Kidney glomerular epithelial cell (primary cell): ENCODE measurements at places on chromosomes 6 and 20.

- no peak for DNase-seq
Measured at GRCh38 chr20:23161968-23162696, 76.0 kb upstream of the CD93 start.

DNA sequence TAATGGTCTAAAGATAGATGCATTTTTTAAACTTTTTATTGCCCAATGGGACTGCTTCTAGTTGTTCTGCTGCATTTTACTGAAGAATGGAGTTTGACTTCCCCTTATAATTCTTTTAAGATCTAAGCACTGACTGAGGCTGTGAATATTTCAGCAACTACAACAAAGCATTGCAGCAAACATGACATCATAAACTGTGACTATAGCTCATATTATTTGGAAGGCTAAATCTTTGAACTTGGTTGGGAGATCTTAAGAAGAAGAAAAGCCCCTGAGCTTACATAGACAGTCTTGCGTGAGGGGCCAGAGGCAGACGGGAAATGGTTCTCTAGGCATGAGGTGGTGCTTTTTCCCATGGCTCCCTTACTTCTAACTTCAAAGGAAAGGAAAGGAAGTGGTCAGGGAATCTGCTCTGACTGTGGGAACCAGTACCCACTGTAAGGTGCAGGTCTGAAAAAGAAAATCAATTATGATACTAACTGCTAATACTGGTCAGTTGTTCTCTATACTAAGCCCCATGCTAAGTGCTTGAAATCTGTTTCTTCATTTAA lies 14.8 kb downstream of the HEY2 start:
- DNase-seq, result no peak

GRCh38 chr20:9122571-9122970 lies 53.7 kb downstream of the PLCB4 start:
- DNase-seq, result no peak

GRCh38 chr6:35751594-35751993 lies 14.8 kb downstream of the ARMC12 start:
- DNase-seq, result no peak

DNA sequence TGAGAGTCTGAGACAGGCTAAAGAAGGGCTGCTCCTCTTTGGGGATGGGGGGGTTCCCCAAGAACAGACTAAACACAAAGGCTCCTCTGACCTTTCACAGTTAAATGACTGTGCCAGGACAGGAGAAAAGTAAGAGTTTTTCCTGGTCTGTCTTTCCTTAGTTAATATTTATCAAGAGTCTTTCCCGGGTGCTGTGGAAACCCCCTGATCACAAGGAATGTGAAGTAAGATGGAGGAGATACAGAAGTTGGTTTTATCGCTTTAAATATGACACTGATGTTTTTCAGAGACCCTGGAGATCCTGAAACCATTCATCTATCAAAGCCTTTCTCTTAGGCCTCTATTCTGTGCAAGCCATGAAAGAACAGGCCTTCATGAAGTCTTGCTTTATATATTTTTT lies 105.8 kb downstream of the RNF144B start:
- peak; percentile 94 for DNase-seq

GRCh38 chr6:37587866-37588734 lies 88.4 kb upstream of the CCDC167 start:
- no peak for DNase-seq

GRCh38 chr20:44089987-44090674 lies 96.9 kb downstream of the JPH2 start:
- no peak for DNase-seq

DNA sequence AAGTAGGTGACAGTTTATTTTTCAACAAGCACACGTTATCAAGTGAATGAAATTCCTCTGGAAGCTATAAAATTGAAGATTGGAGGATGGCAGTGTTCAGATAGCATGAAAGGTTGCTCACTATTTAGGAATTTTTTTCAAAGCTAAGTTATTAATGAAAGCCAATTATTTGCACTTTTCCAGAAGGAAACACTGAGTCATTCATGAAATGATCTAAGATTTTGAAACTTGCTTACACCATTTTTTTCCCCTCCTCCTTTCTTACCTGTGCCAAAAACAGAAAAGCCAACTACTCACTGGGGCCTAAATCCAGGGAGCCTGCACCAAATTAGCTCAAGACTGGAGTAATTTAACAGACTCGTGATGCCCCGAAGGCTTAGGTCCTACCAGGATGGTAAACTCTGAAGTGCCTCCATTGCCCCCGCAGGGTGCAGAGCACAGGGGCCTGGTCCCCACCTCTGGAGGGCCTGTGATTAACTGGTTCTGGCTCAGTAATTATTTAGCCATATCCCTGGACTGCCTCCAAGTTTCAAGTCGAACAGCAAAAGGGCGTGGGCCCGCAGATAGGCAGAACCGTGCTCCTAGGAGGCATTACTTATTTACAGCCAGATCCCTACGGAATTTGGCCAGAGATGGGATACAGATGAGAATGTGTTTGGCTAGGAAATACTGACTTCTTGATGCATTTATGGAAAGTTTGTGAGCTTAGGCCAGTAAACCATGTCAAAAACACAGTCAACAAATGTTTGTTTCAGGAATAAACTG lies 28.0 kb upstream of the ZNF217 start:
- peak; percentile 97 for DNase-seq

DNA sequence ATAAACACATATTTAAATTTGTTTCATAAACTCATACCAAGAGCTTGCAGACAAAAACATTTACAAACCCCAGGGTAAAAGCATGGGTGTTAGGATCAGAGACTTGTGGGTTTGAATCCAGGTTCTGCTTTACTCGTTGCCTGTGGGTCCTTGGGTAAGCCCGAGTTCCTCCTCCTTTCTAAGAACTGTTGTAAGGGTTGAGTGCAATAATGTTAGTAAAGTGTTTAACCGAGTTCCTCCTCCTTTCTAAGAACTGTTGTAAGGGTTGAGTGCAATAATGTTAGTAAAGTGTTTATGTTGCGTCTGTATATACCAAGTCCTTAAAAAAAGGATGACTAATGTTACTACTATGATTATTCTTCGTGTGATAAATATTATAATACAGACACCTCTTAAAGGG lies 18.7 kb downstream of the CCDC170 start:
- DNase-seq, result no peak
